ENCODE measurements at places on chromosomes 6 and 20.
A peak's percentile ranks its signal among the peaks of the same experiment; 100 is the strongest.

DNA sequence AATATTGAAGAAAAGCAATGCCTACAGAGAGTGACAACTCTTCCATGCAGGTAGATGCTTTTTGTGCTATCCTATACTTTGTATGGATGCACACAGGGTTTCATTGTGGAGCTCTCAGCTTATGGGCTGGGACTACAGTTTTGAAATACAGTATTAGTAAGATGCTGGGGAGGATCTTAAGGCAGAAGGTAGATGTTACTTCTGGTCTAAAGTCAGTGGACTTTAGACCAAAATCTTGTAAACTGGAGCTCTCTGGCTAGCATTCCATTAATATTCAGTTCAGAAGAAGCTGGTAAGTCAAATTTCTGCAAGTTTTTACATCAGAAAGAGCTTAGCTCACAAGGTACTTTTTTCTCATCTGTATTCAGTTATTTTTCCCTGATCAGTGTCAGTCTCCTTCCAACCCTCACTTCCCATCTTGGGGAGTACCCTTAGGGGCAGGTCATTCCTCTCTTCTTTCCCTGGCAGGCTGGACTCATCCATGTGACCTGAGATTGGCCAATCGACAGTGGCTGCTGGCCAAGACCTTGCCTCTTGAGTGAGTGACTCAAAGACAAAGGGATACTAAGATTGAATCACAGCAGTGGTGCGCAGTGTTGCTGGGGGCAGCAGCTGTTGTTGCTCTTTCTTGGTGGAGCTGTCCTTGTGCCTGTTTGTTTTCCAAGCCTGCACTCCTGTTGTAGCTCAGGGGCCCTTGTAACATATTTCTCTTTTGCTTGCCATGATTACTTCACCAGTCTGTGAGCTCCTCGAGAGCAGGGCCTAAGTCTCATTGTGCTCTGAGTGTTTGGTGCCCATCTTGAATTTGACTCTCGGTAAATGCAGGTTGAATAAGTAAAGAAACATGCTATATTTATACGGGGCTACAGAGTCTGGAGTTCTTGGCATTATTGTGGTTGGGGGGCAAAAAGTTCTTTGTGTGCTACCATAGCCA is 2.8 kb upstream of the PHF20 start:
- peak; percentile 52 for DNase-seq

DNA sequence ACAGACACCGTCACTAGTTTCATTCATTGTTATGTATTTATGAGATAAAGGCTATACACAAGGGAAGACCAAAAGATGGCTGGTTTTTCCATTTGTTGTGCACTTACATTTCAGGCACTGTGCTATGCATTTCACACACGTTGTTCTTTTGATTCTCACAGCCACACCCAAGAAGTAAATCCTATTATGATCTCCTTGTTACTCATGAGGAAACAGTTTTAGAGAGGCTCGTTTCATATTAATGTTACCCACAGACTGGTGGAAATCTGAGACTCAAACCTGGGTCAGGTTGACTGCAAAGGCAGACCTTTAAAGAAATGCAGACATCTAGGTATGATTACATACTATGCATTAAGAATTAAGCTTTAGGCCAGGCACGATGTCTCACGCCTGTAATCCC is 34.9 kb downstream of the SHLD1 start:
- DNase-seq, result no peak

DNA sequence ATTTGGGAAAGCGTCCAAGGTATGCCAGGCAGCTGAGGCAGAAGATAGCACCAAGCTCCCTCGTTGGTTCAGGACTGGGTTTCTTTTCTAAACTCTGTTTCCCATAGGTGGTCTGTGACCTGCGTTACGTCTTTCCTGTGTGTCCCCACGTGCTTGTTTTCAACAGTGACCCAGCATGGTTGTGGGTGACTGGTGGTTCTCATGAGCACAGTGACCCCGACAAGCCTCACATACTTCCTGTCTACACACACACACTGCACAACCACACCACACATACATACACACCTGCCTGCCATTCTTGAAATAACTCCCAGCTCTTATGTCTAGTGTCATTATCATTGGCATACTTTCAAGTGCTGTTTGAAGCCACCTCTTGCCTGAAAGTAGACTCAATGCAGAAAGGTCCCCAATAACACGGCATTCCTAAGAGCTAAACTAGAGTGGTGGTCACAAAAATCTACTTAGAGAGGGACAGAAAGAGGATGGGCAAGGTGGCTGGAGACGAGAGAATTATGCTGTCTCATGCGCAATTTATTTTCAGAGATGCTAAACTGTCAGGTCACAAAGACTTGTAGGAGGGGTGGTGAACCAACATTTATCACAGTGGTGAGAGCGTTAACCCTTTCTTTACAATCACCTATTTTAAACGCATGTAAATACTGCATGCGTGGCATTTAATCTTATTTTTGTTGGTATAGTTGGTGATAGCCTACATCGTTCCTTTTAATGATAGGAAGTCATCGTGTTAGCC is 66.7 kb downstream of the GCNT2 start:
- no peak for DNase-seq

DNA sequence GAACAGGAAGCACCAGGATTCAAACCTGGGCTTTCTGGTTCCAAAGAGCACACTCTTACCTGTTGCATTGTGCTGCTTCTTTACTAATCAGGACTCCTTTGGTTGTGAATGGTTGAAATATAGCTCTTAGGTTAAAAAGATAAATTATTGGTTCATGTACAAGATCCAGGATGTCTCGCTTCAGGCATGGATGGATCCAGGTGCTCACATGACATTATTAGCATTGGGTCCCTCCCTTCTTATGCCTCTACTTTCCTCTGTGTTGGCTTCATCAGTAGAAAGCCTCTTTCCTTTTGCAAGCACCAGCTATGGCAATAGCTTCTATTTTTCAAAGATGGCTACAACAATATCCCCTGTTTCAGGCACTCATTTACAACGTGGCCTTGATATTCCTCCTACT is 217.7 kb upstream of the SULF2 start:
- DNase-seq, result no peak

GRCh38 chr6:107600121-107600520 is 110.2 kb downstream of the SOBP start:
- DNase-seq, result no peak

- no peak for DNase-seq
Observed at GRCh38 chr6:21886542-21887151, 293.1 kb downstream of the SOX4 start.

DNA sequence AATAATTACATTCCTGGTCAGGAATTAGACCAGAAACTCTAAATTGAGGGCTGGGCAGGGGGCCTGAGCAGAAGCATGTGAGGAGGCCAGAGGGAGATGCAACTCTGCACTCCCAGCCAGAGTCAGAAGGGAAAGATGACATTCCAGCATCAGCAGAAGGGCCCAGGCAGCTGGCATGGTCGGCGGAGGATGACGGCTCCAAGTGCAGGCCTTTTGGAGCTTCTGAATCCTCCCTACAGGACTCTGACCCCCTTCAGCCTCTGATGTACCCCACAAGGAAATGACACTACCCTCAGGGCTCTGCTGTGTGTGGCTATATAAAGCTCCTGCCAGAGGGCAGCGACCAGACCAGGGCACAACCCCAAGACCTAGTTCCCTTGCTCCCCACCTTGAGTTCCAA is 1.9 kb downstream of the LRFN2 start:
- DNase-seq, result no peak
